ENCODE measurements at places on chromosomes 5 and 9.

GRCh38 chr5:58099257-58099656 lies 360.6 kb downstream of the PLK2 start:
- no peak for DNase-seq

GRCh38 chr5:94360382-94361130 lies 257.8 kb downstream of the KIAA0825 start:
- DNase-seq, result no peak

- DNase-seq, result no peak
Measured at GRCh38 chr9:104304925-104305324, 199.1 kb upstream of the OR13F1 start.

- peak; percentile 16 for DNase-seq
Measured at GRCh38 chr9:131781069-131781468, 41.2 kb upstream of the RAPGEF1 start.

DNA sequence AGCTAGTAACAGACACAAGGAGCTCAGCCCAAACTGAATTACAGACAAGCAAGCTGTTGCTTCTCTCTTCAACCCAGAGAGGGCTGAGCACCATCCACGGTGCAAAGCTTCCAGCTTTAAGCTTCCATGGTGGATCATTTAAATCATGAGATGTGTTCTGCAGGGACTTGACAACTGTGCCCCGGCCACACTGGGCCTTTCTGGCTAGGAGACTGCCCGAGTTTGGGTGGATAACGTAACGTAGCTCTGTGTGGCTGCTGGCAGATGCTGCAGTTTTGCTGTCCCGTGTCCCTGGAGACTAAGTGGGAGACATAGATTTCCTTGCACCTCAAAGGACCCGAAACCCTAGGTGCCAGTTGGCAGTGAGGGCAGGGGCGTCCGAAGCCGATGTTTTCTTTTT lies 234.0 kb downstream of the IRX2 start:
- DNase-seq, result no peak

GRCh38 chr9:32590476-32590875 lies 17.5 kb upstream of the NDUFB6 start:
- DNase-seq, result no peak

DNA sequence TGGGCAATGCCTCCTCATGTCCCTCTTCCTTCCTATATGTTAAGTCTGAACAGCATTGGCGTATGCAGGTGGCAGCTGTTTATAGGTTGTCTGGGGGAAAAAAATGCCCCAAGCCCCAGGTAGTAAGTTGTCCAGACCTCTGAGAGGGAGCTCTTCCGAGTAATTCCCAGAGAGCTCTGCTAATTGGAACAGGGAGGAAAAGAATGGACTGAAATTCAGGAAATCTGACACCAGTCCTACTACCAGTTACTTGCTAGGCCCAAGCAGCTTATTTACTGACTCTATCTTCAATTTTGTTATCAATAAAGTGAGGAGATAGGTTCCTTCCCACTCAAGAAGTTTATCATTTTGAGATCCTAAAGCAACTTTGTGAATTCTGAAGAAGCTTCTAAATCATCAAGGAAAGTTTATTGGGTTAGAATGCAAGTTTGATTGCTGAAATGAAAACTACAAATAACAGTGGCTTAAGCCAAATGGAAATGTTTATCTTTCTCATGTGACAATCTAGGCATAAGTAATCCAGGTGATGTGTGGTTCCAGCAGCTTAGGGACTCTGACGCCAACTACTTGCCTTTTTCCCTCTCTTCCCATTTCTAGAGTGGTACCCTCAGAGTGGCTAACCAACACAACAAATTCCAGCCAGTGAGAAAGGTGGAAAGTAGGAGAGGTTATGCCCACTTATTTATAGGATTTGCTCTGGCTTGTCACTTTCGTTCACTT lies 5.6 kb downstream of the STK32A start:
- DNase-seq, result no peak

- DNase-seq, result no peak
Measured at GRCh38 chr5:172886974-172887501, 53.0 kb downstream of the ERGIC1 start.

- no peak for DNase-seq
Measured at GRCh38 chr5:103993031-103993430, 430.4 kb upstream of the NUDT12 start.

- no peak for DNase-seq
Measured at GRCh38 chr5:161311965-161312364, 234.6 kb downstream of the GABRB2 start.

DNA sequence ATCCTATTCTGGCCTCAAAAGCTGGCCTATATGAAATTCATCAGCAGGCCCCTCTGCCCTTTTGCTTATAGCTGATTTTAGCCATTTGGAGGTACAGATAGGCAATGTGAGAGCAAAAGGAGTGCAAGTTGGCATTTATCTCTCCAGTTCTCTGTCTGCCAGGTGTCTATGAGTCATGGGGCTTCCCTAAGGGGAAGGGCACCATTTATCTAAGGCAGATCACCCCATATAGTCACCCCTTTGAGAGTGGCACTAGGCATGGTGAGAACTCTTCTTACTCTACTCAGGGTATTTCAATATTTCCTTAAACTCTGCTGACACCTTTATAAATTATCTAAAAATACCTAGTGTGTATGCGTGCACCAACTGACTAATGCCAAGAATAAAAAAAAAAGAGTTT lies 314.7 kb upstream of the CDH6 start:
- DNase-seq, result no peak

- DNase-seq, result no peak
Measured at GRCh38 chr5:172433513-172433912, 20.8 kb downstream of the SH3PXD2B start.

DNA sequence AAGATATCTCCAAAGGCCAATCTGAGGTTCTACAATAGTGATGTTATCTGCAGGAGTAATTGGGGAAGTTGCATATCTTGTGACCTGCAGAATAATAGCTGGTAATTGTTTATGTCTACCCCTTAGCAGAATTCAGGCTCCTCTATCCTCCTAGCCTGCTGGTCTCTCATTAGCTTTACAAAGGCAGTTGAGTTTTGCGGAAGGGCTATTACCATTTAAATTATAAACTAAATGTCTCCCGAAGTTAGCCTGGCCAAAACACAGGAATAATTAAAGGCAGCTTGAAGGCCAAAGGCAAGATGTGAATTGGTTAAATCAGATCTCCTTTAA lies 168.7 kb downstream of the TTC39B start:
- DNase-seq, result no peak

DNA sequence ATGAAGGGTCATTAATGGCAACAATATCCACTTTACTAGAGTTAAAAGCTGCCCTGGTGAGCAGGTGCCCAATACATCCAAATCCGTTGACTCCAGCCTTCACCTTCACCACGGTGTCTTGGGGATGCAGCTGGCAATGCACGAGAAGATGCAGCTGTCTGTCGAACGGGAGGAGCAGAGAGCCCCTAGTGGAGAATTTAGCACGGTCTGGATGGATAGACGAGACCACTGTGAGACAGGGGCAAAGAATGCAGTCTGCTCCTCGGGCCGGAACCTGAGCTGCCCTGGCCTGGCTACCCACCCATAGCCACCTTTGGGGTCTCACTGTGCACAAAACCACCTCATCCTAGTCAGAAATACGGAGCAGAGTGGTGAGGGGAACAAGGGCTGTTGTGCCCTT lies 35.1 kb downstream of the ADRA1B start:
- DNase-seq, result no peak

DNA sequence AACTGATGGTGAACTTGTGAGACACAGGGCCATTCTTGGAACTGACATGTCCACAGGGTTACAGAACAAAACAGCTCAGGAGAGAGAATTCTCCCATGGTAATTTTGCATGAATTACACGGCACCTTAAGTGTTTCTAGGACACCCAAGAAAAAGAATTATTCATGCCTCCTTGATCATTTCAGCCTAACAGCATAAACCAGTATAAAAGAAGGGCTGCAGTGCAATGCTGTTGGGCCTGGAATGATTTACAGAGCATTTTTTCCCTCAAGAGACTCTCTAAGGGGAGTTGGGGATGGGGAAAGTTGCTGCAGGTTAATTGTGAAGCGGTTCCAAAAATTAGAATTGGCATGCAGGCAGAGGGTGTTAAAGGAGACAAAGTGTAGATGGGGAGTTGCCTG lies 136.4 kb upstream of the FBXL7 start:
- no peak for DNase-seq

GRCh38 chr9:88996921-88997235 lies 5.6 kb downstream of the S1PR3 start:
- no peak for DNase-seq

GRCh38 chr9:23542438-23542837 lies 283.6 kb downstream of the ELAVL2 start:
- DNase-seq, result no peak

- no peak for DNase-seq
Measured at GRCh38 chr5:138968601-138969000, 93.5 kb upstream of the LRRTM2 start.

- DNase-seq, result no peak
Measured at GRCh38 chr5:90557391-90557790, 1.2 kb upstream of the ADGRV1 start.

DNA sequence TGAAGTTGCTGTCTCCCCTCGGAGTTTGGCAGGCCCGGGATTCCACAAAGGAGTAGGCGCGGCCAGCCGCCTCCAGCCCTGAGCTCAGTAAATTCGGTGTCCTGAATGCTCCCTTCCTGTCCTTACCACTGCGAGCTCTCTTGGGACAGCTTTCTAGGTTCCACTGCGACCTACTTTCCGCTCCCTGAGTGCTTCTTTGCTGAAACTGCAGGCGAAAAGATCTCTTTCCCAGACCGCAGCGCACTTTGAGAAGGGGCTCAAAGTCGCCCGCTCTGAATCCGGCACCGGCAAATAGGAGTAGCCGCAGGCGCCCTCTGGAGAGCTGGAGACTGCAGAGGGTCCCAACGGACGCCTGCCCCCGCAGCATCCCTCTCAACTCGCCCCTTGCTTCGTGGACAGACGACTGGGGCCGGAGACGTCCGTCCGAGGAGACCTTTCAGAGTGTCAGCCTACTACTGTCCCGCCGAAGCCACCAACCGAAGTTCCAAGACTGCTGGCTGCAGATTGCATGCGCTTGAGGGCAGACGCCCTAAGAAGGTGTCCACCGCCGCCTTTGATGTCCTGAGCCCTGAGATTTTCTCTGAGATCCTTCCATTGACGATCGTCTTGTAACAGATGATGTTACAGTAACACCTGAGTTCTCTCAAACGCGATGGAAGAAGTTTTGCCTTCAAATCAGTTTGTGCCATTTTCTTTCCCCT lies 96.0 kb downstream of the ANXA2R start:
- DNase-seq, result no peak

DNA sequence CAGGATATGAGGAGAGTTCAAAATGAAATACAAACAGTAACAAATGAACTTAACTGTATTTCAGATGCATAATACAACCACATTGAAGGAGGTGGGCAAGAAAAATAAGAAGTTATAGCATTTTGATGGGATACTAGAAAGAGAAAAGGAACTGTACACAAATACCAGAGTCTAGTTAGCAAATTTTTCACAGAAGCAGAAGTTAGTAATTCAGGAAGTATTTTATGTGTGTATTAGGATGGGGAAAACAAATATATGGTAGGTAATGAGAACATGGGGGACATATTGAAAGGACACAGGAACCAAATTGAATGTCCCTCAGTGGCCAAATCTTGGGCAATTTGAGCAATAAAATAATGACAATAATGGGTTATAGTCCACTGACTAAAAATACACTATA lies 18.4 kb downstream of the GM2A start:
- no peak for DNase-seq

GRCh38 chr5:125928663-125929062 lies 494.5 kb upstream of the GRAMD2B start:
- DNase-seq, result no peak

DNA sequence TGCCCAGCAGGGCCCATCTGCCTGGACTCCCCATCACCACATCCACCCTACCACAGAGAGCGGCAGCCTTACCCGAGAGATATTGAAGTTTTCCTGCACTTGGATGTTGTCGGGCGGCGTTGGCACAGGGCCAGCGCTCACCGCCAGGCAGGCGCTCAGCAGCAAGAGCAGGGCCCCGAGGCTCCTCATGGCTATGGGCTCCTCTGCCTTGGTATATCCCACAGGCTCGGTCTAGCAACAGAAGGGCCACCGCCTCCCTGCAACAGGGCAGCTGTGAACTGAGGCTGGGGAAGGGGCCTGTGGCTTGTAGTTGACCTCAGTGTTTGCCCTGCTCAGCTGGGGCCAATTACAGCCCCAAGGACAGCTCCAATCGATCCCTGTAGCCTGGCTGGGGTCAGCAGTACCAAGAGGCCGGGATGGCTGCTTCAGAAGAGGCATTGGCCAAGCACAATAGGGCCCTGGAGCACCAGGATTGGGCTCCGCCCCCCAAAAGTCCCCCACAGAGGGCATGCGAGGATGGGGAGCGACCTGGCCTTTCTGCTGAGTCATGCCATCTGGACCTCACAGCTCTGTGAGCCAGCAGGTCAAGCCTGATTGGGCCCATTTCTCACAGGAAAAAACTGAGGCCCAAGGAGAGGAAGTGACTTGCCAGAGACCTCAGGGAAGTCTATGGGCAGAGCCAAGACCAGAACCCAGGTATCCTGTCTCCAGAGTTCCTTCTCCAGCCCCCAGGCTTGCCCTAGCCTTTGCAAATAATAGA lies at the start of gene AMBP:
Gene AMBP (minus strand): TSS at position 280 of the 760 bp plus-strand sequence. CDS start 91 bp downstream, at position 189.
- peak; percentile 16 for DNase-seq

DNA sequence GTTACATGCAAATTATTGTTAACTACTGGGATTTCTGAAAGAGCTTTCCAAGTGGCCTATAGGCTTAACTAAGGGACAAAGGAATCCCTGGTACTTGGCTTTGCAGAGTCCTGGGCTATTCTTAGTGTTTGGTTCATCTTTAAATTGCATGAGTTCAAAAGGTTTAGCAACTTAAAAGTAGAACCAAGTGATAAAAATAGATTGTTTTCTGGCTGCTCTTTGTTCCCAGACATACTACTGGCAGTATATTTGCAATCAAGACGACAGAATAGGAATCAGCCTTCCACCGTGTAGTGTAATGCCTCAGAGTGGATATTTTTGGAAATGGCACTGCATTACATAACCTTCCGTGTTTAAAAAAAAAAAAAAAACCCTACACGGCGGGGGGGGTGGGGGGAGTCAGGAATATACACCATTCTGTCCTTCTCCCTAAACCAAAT lies 1.0 kb downstream of the NREP start:
- DNase-seq, result peak; percentile 25

DNA sequence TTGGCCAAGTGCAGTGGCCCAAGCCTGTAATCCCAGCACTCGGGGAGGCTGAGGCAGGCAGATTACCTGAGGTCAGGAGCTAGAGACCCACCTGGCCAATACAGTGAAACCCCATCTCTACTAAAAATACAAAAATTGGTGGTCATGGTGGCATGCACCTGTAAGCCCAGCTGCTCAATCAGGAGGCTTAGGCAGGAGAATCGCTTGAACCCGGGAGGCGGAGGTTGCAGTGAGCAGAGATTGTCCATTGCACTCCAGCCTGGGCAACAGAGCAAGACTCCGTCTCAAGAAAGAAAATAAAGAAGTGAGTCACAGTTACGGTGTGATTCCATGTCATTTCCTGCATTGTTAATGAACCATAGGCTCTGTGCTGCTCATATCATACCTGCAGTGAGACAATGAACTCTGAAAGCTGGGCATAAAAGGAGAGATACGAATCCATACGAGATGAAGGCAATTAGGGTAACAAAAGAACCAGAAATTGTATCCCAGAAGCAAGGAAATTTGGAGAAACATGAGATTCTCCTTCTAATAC lies 44.6 kb downstream of the TIMD4 start:
- DNase-seq, result no peak
